ENCODE measurements at places on chromosomes 7 and 10.

GRCh38 chr10:117553142-117553814 lies 10.7 kb downstream of the EMX2 start:
- no peak for DNase-seq

- DNase-seq, result no peak
Observed at GRCh38 chr7:8226501-8226900, 35.5 kb downstream of the ICA1 start.

- no peak for DNase-seq
Observed at GRCh38 chr7:135971366-135971725, 5.8 kb downstream of the MTPN start.

GRCh38 chr7:95867309-95867708 lies 95.0 kb downstream of the DYNC1I1 start:
- no peak for DNase-seq

DNA sequence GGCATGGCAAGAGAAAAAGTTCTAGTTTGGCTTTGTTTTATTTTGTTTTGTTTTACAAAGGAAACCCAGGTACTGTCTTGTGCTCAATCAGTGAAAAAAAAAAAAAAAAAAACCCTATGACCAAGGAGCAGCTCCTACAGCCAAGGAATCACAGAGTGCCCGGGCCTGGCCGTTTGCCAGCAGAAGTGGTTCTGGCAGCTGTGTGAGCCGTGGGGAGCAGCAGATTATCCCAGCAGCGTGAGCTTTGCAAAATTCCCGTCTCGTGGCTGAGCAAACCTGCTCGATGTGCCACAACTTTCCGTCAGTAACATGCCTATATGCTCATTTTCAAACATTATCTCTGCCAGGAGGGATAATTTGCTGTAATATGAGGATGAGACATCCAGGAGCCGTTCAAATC lies 293.7 kb downstream of the POU6F2 start:
- peak; percentile 31 for DNase-seq

DNA sequence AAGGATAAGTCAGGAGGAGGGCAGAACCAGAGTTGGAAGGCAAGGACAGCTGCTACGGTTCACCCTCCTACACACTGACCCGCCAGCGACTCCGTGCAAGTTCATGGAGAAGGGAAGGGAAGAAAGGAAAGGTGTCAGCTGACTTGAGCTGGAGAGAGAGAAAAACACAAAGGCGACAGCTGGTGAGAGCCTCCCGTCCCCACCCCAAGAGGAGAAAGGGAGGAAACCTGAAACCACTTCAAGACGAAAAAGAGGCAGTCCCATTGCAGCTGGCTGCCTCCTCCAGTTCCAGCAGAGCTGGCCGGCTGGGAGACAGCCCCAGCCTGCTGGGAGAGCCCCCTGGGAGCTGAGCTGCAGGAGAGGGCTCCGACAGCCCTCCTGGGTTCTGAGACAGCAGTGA lies 75.2 kb downstream of the PARD3 start:
- peak; percentile 95 for DNase-seq

- no peak for DNase-seq
Observed at GRCh38 chr10:99429517-99430095, 818 bp downstream of the GOT1 start.

DNA sequence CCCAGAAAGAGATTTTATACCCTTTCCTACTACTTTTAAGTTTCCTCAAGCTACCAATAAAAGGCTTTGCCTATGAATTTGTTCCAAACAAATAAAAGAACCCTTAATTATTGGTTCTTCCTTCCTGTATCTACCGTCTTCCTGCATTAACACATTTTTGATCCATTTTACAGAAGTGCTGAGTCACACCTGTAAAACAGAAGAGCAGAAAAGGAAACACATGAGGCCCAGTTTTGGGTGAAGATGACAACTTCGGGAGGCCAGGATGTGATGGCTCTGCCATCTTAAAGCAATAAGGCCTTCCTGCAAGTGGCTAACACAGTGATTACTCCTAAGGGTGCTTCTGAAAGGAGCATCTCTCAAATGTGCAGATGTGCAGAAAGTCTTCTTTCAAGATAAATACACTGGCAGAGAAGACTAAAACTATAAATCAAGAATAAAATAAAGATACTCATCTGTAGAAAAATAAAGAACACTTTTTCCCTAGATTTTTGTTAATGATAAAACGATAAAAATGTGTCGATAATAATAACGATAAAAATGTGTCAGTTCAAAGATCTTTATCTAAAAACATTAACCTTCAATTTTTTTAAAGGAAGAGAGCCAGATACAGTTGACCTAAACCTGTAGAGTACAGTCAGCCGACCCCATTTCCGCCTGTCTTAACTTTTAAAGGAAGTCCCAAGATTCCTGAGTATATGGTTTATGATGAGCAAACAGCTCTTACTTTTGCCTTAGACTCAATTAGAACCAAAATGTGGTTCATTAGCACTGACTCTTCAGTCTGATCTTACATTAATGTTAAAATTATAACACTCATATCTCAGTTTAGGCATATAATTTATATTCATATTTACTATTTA lies 108.6 kb downstream of the UBE2H start:
- no peak for DNase-seq

GRCh38 chr10:23024002-23024401 lies 71.4 kb upstream of the MSRB2 start:
- no peak for DNase-seq

GRCh38 chr7:139941421-139941820 lies 112.4 kb downstream of the TBXAS1 start:
- DNase-seq, result no peak

- no peak for DNase-seq
Observed at GRCh38 chr7:50411332-50411731, 38.8 kb downstream of the FIGNL1 start.

GRCh38 chr10:11831520-11831951 lies 8.4 kb downstream of the PROSER2 start:
- DNase-seq, result no peak

DNA sequence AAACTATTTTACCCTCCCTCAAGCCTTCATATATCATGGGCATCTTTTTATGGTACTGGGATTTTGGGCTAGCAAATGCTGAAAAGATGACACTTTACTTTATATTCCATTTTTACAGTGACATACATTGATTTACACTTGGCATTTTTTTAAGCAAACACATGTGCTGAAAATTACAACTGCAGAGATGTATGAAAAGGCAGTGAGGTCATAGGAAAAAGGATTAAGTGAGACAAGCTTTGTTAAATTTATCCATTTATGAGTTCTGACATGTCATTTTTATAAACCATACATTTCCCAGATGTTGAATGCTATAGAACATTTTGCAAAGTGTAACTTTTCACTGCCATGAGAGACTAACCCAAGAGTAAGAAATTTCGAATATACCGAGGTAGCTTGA lies 68.8 kb upstream of the RSU1 start:
- DNase-seq, result no peak

GRCh38 chr10:102657984-102658724 lies 13.9 kb downstream of the TRIM8 start:
- DNase-seq, result no peak

GRCh38 chr10:98172073-98172472 lies 37.6 kb downstream of the R3HCC1L start:
- DNase-seq, result no peak

DNA sequence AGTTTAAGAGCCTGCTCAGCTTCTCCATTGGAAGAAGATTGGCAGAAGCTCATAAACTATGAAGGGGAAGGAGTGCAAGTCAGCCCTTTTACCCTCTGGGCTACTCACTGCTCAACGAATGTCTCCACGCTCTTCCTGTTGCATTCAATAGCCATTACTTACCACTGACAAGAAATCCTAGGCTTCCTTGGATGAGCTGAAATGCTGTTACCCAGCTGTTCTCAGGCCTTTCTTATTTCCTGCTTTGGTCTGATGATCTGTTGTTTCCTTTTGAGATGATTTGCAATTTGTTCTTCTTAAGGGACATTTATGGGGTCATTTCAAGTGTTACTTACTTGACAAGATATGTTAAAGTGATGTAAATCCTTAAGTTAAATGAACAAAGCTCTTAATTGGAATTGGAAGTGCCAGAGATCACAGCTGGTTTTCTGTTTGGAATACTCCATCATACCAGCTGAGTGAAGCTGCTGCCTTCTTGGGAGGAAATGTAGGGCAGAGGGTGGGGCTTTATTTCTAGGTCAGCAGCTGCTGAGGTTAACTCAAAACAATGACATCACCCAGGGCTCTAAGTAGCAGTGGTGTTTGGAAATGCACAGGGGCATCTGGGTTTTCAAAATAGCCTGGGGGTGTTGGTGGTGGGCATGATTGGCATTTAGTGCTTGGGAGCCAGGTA lies 170.0 kb downstream of the PRKCQ start:
- no peak for DNase-seq

DNA sequence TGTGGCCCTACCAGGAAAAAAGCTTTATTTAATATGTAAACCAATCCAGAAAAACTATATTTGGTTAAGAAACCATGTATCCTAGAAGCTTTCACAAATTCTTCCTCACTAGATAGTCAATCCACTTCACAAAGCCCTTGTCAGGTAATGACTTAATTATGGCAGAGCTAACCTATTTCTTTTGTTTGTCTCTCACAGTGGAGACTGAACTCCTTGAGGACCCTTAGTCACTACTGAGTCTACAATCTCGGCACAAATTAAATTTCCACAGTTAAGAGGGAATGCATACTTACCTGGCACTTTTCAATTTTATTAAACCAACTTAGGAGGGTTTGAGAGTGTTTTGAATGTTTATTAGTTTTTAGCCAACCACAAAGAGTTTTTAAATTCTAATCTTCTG lies 23.0 kb downstream of the WAPL start:
- no peak for DNase-seq

GRCh38 chr10:119393421-119393820 lies 149.1 kb downstream of the RGS10 start:
- no peak for DNase-seq

DNA sequence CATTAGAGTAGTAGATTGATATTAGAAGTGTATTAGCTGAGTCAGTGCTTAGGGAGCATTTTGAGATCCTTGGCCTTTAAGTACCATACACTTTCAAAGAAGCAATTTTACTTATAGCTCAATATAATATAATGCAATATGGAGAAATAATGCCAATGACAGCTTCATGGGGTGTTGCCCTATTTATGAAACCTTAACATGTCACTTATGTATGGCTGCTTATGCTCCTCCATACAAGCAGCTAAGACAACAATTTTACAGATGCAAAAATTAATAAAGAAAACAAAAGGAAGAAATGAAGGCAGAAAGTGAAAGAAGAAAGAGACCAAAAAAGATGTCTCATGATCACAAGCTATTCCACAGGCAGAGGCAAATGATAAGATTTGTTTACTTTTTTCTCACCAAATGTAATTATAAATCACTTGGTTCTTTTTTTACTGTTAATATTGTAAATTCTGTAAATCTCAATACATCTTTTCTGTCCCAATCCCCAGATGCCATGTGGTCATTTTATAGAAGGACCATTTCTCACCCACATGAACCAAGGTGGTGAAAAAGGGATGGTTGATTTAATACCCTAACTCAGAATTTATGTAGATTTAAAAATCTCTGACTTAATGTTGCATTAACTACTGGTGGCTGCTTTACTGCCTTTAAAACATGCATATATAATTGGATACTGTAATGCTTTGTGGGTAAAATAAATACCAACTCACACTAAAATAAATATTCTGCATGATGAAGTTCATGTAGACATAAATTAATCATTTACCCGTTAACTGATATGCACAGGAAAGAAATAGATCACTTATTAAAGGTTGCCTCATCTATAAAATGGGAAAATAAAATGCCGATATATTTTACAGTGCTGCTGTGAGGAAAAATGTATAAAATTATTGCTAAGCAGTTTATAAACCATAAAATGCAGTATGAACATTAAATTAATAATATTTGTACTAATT lies 33.5 kb upstream of the RHOBTB1 start:
- DNase-seq, result no peak

GRCh38 chr7:651032-651728 lies 75.3 kb upstream of the DNAAF5 start:
- DNase-seq, result no peak

- no peak for DNase-seq
Observed at GRCh38 chr7:103797647-103798307, 191.7 kb downstream of the RELN start.

- DNase-seq, result no peak
Observed at GRCh38 chr10:99667108-99667751, 7.9 kb downstream of the ENTPD7 start.

DNA sequence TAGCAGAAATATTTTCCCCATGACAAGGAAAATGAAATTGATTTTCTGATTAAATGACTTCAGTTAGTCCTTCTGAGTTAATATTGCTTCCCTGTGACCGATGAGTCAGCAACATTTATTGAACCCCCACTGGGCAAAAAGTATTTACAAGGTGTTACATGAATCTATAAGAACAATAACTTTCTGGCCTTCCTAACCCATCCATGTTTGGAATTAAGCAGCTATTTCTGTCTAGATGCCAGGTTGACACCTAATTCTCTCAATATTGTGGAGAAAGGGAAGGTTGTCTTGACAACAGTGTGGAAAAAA lies 112.9 kb upstream of the JAZF1 start:
- DNase-seq, result no peak

GRCh38 chr7:75931680-75932079 lies 16.7 kb downstream of the POR start:
- DNase-seq, result no peak

DNA sequence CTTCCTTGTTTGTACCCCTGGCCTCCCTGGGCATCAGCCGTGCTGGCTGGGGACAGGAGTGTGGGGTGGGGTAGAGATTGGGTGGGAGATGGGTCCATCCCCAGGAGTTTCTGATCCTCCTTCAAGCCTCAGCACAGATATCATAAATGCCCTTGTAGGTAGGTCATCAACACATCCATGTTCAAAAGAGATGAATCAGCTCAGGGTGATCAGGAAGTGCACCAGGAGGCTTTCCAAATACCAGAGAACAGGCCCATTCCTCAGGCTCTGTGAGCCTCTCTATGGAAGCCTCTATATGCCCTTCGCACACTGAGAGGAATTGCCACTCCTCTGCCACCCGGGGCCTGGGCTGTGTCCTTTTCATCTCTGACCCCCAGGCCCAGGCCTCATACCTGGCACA lies 31.9 kb upstream of the ADCYAP1R1 start:
- DNase-seq, result no peak

GRCh38 chr7:121180436-121181063 lies 148.2 kb upstream of the WNT16 start:
- DNase-seq, result no peak

DNA sequence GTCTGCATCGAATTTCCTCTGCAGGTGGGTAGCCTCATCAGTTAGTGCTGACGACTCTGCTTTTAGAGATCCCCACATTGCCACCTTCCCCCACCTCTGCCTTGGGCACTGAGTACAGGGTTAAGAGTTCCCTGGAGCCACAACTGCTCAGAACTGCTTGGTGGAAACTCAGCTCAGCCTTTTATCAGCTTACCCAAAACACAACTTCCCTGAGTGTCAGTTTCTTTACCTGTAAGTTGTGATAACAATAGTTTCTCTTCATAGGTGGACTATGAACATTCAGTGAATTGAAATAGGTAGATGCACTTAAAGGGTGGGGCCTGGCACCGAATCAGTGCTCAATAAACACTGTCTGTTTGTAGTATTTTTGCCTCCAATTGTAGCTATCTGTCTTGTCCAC lies 11.3 kb downstream of the ASB13 start:
- no peak for DNase-seq
